ENCODE measurements at places on chromosomes 3 and 15.
A peak's percentile ranks its signal among the peaks of the same experiment; 100 is the strongest.

DNA sequence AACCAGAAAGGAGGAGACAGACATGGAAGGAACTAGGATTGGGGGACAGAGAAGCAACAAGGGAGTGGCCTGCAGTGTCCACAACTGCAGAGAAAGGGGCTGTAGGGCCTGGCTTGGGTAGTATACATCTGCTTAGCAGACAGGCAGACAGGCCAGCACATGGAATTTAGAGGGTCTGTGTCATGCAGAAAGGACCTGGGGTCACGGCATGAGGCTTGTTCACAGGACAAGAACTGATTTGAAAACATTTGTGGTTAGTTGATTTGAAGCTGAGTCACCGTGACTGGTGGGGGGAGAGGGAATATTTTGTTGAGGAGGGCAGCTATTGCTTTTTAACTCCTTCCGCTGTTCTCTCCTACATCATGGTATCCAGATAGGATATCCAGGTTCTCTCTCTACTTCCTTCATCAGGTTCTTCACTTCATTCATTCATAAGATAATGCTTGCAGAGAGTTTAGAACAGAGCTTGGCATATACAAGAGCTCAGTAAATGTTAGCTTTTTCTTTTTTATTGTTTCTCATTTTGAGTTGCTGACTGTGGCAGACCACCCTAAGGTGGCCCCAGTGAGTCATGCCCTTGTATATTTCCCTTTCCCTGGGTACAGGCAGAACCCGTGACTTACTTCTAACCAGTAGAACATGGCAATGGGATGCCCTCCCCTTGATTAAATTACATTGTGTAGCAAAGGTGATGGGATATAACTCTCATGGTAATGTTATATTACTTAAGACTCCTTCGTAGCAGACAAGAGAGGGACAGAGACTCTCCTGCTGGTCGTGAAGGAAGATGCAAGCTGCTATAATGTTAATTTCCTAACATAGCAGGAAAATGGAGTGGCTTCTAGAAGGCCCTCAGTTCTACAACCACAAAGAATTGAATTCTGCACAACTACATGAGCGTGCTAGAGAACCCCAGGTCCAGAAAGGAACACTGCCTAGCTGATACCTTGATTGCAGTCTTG is 95.0 kb upstream of the NMNAT3 start:
- no peak for DNase-seq

- DNase-seq = no peak
Measured at GRCh38 chr3:61356685-61357084, 105.4 kb upstream of the FHIT start.

- DNase-seq = no peak
Measured at GRCh38 chr3:138082992-138083386, 32.4 kb downstream of the DZIP1L start.

GRCh38 chr15:100919481-100920405 is 586 bp downstream of the LRRK1 start:
- DNase-seq = no peak

DNA sequence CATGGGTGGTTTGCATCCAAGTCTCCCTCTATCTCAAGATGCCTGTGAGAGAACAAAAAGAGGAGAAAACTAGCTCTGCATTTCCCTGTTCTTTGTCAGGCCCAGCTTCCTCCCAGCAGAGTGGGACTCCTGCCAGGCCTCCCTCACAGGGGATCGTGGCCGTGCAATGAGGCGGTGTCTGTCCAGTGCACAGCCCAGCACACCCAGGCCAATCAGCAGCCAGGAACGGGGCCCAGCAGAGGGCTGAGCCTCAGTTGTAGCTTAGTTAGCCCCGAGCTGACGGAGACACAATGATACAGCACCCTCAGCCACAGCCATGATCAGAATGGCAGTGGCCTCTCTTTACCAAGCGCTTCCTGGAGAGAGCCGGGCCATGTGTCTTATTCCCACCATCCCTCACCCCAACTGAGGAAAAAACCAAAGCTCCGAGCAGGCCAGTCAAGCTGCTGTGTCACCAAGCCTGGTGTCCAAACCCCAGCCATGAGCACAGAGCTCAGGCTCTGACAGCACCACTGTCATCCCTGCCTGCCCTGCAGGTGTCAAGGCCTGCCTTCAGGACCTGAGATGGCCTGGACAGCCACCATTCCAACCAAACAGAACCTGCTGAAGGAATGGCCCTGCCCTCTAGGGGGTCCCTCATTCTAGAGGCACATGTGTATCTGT is 71.1 kb downstream of the DNAJB8 start:
- no peak for DNase-seq

- no peak for DNase-seq
Measured at GRCh38 chr3:85801955-85802354, 843.2 kb downstream of the CADM2 start.

- no peak for DNase-seq
Measured at GRCh38 chr3:154794814-154795445, 285.2 kb upstream of the MME start.

GRCh38 chr3:53346514-53346913 is 829 bp downstream of the DCP1A start:
- no peak for DNase-seq

DNA sequence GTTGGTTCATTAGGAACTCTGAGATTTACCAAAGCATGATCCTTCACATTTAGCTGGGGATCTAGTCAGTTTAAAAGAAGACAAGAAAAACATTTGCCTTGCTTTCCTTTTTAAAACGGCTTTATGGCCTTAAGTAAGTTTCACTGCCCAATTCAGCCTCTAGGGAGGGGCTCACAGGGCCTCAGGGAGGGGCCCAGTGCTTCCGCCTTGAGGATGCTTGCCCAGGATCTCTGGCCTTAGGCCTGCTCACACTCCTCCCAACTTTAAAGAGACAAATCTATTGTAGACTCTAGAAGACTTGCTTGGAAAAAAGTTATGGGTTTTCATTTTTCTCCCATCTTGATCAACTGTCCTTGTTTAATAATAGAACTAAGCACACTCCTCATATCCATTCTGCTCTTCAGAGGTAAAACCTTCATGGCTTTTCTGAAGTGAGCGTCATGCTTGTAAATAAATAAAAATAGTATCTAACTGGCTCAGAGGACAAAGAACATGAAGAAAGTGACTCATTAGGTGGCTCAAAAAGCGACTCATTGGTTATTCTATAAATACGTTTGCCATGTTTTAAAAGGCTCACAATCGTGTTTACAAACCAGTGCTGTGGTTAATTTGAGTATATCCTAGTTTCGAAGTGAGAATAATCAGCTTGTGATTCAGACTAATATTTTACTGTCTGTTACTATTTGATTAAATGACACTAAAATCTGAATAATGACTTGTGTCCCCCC is 13.7 kb downstream of the PDHB start:
- DNase-seq = no peak

GRCh38 chr3:131174752-131175151 is 148.1 kb downstream of the NEK11 start:
- peak; percentile 1 for DNase-seq

DNA sequence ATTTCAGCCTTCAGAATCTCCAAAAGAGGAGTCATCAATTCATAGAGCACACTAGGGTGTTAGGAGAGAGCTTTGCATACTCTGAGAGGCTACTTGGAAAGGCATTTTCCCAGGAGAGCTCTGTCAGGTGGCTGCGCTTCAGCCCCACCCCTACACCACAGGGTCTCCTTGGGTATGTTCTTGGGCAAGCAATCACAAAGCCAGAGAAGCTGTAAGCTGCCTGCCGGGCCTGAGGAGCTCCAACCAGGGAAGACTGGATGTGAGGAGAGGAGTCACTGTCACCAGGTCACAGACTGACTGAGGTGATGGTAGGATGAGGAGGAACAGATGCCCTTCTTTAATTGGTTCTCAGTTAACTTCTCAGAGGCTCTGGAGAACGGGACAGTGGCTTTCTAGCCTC is 9.8 kb upstream of the RPSA start:
- DNase-seq = no peak

DNA sequence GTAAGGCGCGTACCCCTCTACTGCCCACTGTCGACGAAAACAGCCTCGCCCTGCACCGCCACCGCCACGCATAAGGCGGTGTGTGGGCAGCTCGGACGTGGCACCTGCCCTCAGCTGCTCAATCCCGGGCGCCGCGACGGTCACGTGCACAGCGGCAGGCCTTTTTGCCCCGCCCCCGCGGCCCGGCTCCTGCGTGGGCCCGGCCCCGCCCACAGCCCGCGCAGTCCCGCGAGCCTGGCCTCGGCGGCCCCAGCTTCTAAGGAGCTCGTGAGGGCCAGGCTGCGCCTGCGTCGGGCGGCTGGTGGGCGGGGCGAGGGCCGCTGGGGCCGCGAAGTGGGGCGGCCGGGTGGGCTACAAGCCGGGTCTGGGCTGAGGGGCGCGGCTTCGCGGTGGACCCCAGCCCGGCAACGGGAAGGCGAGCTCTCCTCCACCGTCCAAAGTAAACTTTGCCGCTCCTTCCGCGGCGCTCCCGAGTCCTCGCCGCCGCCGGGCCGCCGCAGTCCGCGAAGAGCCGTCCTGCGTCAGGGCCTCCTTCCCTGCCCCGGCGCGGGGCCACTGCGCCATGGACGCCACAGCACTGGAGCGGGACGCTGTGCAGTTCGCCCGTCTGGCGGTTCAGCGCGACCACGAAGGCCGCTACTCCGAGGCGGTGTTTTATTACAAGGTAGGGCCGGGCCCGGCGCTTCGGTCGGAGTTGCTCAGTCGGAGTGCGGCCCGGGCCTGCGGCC is at the start of gene CAPN7:
Gene CAPN7 (plus strand): TSS at position 313 of the 728 bp plus-strand sequence. CDS start 250 bp downstream, at position 563.
- DNase-seq = peak; percentile 94

- no peak for DNase-seq
Measured at GRCh38 chr3:126117786-126118185, 33.9 kb upstream of the SLC41A3 start.

- DNase-seq = no peak
Measured at GRCh38 chr3:116815321-116815720, 105.7 kb downstream of the TUSC7 start.

DNA sequence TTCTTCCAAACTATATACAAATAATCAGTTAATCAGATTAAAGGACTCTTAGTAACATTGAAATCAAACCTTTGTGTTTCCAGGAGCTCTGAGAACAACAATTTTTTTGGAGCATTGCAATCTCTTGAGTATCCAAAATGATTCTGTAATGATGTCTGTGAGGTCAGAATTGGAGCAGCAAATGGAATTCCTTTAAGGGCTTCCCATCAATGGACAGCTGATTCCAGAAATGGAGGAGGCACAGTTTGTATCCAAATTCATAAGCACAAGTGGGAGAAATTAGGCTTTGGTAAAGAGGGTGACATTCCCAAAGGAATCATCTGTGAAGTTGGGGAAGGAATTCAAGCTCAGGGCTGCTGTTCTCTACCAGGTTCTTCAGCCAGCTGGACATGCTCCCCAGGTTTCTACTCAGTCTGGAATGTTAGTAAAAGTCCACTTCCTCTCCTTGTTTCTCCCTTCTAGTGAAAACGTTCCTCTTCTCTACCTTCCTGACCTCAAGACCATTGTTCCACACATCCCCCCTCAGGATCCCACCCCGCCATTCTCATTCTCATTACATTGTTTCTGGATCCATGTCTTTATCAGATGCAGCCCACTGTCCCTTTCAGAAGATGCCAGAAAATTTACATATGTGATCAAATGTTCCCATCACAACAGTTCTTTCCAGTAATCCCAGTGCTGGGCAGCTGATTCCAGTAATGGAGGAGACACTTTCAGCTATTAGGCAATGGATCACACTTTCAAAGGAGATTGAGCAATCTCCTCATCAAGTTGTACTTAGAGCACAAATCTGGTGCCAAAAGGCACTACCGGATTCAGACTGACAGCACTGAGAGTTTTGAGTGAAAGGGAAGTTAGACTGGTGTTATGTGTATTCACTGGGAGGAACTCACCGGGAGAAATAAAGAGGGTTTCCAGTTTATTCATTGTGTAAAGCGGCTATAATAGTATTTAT is 391.3 kb upstream of the TPRG1 start:
- no peak for DNase-seq

DNA sequence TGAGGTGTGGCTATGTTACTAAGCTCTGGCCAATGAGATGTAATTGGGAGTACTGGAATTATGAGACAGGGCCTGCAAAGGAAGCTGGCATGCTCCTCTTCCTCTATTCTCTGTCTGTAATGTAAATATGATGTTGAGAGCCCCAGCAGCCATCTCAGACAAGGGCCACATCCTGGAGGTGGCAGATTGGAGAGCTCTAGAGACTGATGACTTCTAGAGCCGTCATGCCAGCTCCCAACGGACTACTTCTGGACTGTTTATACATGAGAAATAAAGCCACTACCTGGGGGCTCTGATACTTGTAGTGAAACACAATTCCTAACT is 19.7 kb downstream of the PLD1 start:
- no peak for DNase-seq

DNA sequence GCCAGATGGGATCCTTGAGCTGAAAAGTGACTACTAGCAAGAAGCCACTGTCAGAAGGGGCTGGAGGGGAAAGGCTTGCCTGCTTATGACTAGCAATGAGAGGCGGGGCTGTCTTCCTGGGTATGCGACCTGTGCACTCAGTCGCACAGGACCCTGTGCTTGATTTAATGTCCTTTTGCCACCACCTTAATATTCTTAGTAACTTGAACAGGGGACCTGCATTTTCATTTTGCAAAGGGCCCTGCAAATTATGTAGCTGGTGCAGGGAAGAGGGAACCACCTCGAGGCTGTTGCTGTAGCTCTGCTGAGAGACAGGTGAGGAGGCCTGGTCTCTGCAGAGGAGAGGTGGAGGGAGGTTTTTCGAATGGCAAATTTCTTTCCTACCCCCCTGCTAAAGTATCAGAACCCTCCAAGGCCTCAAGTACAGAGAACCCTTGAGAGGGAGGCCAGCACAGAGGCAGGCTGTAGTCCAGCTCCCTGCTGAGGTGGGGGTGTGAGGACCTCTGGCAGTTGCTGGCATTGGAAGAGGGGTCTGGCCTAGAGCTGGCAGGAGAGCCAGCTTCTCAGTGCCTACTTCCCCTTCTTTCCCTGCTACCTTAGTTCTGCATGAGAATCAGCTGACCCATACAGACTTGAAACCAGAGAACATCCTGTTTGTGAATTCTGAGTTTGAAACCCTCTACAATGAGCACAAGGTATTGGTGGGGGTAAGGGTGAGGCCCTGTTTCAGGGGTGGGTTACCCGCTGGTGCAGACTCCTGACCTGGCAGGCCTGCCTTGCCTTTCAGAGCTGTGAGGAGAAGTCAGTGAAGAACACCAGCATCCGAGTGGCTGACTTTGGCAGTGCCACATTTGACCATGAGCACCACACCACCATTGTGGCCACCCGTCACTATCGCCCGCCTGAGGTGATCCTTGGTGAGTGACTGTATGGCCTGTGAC is 11.4 kb downstream of the CLK3 start:
- no peak for DNase-seq

DNA sequence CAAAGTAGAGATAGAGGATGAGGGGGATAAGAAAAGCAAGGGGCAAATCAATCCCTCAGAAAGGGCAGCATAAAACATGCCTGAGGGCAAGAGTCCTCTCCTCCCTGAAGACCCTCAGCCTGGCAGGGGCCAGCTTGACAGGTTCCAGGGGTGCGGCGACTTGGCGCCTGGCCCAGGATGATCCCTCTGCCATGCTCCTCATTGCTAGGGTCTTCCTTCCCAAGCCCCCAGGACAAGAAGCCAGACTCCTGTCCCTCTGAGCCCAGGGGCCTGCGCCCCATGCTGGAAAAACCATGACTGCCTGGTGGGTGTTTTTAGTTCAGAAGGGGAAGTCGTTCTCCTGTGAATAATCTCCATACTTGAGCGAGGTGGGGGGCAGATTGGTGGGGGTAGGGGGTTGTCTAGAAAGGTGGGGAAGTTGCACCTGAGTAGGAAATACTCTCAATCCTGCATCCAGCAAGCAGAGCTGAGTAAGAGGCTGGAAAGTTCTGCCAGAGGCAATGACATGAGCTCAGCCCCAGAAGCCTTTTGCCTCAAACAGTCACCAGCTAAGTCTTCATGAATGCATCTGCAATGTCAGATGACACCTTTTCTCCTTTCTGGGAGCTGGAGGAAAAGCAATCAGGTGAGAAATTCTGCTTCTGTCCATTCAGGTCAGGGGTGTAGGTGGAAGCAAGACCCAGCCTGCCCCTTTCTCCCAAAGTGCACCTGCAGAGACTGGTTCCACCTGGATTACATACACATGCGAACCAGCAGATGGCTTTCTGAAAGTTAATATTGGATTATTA is 18.3 kb downstream of the SLC12A8 start:
- no peak for DNase-seq
